ENCODE measurements at places on chromosomes 6 and 20.

GRCh38 chr20:38790200-38791053 is 15.1 kb upstream of the PPP1R16B start:
- H3K27me3 ChIP-seq: no peaks in the 10 kb centered on the region
- H3K4me3 ChIP-seq: no peak overlapping the region
- DNase-seq: no peak

GRCh38 chr20:49581482-49581881 is 13.5 kb upstream of the PTGIS start:
- H3K4me1 ChIP-seq: peaks cover 3% of the 10 kb centered on the region
- no peaks in the 10 kb centered on the region for H3K27me3 ChIP-seq
- no peak overlapping the region for H3K27ac ChIP-seq
- no peak overlapping the region for H3K4me3 ChIP-seq

DNA sequence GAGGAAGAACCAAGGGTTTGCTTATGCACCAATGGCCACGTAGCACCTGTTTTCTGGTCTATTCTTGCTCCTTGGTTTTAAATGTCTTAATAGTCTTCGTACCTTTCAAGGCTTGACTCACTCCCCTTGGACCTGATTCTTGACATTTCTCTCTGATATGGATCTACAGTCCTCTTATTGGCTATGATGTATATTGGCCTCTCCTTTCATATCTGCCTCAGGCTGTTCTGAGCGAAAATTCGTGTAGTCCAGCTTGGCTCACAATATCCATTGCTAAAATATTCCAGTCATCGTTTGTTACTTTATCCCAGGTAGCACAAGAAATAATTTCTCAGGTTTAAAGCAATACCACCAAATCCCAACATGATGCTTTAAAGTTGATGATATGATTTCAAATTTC is 59.6 kb downstream of the MYB start:
- H3K4me3 ChIP-seq: no peak overlapping the region
- H3K27me3 ChIP-seq: no peaks in the 10 kb centered on the region
- DNase-seq: no peak
- no peak overlapping the region for H3K27ac ChIP-seq

GRCh38 chr6:134375220-134375580 is 57.3 kb upstream of the SGK1 start:
- no peak overlapping the region for H3K27ac ChIP-seq
- H3K4me3 ChIP-seq: no peak overlapping the region
- no peak for DNase-seq
- H3K27me3 ChIP-seq: no peaks in the 10 kb centered on the region

GRCh38 chr6:72464791-72465691 is 156.8 kb upstream of the KCNQ5 start:
- no peaks in the 10 kb centered on the region for H3K27me3 ChIP-seq
- no peak overlapping the region for H3K4me3 ChIP-seq
- no peak for DNase-seq
- H3K4me1 ChIP-seq: no peaks in the 10 kb centered on the region

- H3K36me3 ChIP-seq: peaks cover 7% of the 10 kb centered on the region
- no peaks in the 10 kb centered on the region for H3K27me3 ChIP-seq
- no peaks in the 10 kb centered on the region for H3K4me1 ChIP-seq
Measured at GRCh38 chr6:89999945-90000825, 105.9 kb downstream of the GJA10 start.

DNA sequence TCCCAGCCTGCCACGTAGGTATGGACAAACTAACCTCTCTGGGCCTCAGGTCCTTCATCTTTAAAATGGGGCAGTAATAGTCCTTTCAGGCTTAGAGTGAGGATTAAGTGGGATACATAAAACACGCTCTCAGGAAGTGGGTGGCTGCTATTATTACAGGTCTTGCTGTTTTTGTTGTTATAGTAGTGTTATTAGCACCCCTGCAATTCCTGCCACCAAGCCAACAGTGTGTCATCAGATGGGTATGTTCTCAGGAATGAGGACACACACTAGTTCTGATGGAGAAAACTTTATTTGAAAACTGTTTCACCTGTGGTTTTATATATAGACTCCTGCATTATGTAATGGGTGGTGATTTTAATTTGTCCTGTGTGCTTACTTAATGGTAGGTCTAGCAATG is 131.7 kb downstream of the LRRC1 start:
- H3K36me3 ChIP-seq: no peaks in the 10 kb centered on the region
- no peak overlapping the region for H3K27ac ChIP-seq
- DNase-seq: no peak
- no peaks in the 10 kb centered on the region for H3K4me1 ChIP-seq
- H3K4me3 ChIP-seq: no peak overlapping the region
- no peaks in the 10 kb centered on the region for H3K27me3 ChIP-seq

DNA sequence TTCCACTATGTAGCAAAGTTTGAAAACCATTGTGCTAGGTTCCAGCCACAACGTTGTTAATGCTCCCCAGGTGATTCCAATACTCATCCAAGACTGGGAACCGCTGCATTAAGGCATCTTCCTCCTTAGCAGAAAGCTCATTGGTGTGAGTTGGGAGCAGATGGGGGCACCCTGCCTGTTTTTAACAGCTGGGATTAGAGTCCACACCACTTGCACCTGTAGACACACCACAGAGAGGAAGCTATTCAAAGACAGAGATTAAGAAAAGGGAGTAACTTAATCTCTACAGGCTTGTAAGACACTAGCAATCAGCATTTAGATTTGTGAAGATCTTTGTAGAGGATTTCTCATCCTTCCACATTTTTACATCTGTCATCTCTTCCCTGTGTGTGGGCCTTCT is 333.9 kb upstream of the SOX4 start:
- no peak overlapping the region for H3K4me3 ChIP-seq
- H3K36me3 ChIP-seq: no peaks in the 10 kb centered on the region
- no peaks in the 10 kb centered on the region for H3K4me1 ChIP-seq
- DNase-seq: no peak

- no peak for DNase-seq
- H3K4me3 ChIP-seq: no peak overlapping the region
- no peaks in the 10 kb centered on the region for H3K27me3 ChIP-seq
- H3K27ac ChIP-seq: no peak overlapping the region
- H3K36me3 ChIP-seq: no peaks in the 10 kb centered on the region
- H3K4me1 ChIP-seq: no peaks in the 10 kb centered on the region
Measured at GRCh38 chr20:12949429-12949980, 59.3 kb upstream of the SPTLC3 start.

- no peaks in the 10 kb centered on the region for H3K27me3 ChIP-seq
- H3K4me3 ChIP-seq: no peak overlapping the region
- no peak overlapping the region for H3K27ac ChIP-seq
- H3K4me1 ChIP-seq: no peaks in the 10 kb centered on the region
Measured at GRCh38 chr20:51338692-51339440, 203.7 kb downstream of the NFATC2 start.

GRCh38 chr6:118632359-118632758 is 19.0 kb downstream of the CEP85L start:
- no peaks in the 10 kb centered on the region for H3K27me3 ChIP-seq
- peaks cover 16% of the 10 kb centered on the region for H3K36me3 ChIP-seq
- DNase-seq: no peak
- no peaks in the 10 kb centered on the region for H3K4me1 ChIP-seq
- no peak overlapping the region for H3K4me3 ChIP-seq

GRCh38 chr20:49284818-49285217 is 7.0 kb upstream of the ZNFX1 start:
- H3K4me3 ChIP-seq: no peak overlapping the region
- H3K27me3 ChIP-seq: no peaks in the 10 kb centered on the region
- DNase-seq: no peak
- no peak overlapping the region for H3K27ac ChIP-seq
- H3K4me1 ChIP-seq: peaks cover 25% of the 10 kb centered on the region

DNA sequence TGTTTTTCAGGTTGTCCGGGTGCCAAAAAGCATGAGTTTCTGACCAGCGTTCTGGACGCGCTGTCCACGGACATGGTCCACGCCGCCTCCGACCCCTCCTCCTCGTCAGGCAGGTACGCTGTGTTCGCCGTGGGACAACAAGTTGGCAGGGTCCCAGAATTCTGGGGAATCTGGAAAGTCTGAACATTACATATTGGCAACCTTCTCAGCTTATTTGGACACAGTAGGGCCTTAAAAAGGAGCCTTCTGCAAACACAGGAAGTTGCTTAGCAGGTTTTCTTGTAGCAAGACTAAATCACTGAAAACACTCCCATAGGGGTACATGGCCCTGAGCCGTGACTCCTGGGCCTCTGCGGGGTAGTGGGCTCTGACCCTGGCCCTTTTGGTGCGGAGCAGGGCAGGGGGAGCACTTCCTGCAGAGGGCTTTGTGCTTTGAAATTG is 209.7 kb downstream of the SMOC2 start:
- no peaks in the 10 kb centered on the region for H3K27me3 ChIP-seq
- no peaks in the 10 kb centered on the region for H3K4me1 ChIP-seq
- H3K27ac ChIP-seq: no peak overlapping the region
- no peak for DNase-seq

GRCh38 chr6:146587459-146587858 is 11.3 kb upstream of the ADGB start:
- no peaks in the 10 kb centered on the region for H3K36me3 ChIP-seq
- H3K27me3 ChIP-seq: no peaks in the 10 kb centered on the region
- no peak overlapping the region for H3K4me3 ChIP-seq
- H3K27ac ChIP-seq: no peak overlapping the region
- no peak for DNase-seq

GRCh38 chr6:13413466-13413862 is 73.9 kb downstream of the GFOD1 start:
- H3K4me3 ChIP-seq: no peak overlapping the region
- no peak for DNase-seq

DNA sequence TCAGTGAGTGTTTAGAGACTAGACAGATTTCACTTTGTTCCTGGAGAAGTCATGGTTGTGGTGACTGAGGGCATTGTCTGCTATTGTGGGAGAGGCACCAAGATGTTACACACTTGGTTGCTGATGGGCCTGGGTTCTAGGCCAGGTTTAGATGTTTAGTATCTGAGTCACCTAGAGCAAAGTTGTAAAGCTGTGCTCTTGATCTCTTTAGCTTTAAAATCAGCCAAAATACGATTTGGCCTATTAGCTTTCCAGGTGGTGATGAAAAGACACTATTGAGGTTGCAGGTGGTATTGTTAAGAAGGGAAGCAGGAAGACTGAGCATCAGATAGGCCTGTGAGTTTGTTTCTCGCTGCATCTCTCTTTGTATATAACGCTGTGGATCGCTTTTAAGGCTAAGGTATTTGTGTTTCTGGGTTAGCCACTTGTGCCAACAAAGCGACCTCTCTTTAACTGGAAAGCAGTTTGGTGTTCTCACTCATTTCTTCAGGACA is 48.6 kb downstream of the FOXO3 start:
- DNase-seq: no peak
- H3K36me3 ChIP-seq: no peaks in the 10 kb centered on the region
- no peaks in the 10 kb centered on the region for H3K4me1 ChIP-seq
- H3K27me3 ChIP-seq: no peaks in the 10 kb centered on the region
- no peak overlapping the region for H3K27ac ChIP-seq
- H3K4me3 ChIP-seq: no peak overlapping the region

GRCh38 chr6:55560290-55560885 is 18.6 kb downstream of the HMGCLL1 start:
- no peak for DNase-seq
- H3K4me1 ChIP-seq: no peaks in the 10 kb centered on the region
- H3K27me3 ChIP-seq: no peaks in the 10 kb centered on the region
- no peak overlapping the region for H3K4me3 ChIP-seq
- no peaks in the 10 kb centered on the region for H3K36me3 ChIP-seq
- H3K27ac ChIP-seq: no peak overlapping the region

DNA sequence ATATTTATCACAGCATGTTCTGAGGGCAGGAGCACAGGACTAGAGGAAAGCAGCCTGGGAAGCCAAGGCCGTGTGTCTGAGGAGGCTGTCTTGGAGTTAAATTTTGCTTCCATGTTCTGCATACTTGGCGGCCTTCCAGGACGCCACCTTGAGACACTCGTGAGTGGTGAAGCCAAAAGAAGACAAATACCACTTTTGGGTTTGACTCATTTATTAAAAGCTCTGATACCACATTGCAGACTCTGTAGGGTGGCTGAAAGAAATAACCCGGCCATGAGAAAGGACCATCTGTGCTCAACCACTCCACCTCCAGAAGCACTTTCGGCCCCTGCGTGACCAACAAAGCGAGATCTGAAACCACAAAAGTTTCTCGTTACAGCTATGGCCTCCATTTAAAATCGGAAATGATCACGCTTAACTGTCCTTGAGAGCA is 120.0 kb downstream of the TMEM242 start:
- peaks cover 81% of the 10 kb centered on the region for H3K36me3 ChIP-seq
- H3K27me3 ChIP-seq: no peaks in the 10 kb centered on the region
- DNase-seq: no peak
- H3K4me3 ChIP-seq: no peak overlapping the region
- no peaks in the 10 kb centered on the region for H3K4me1 ChIP-seq

- H3K36me3 ChIP-seq: no peaks in the 10 kb centered on the region
- H3K4me3 ChIP-seq: no peak overlapping the region
- H3K27me3 ChIP-seq: no peaks in the 10 kb centered on the region
- no peak for DNase-seq
Measured at GRCh38 chr6:82057846-82058554, 189.5 kb downstream of the IBTK start.

DNA sequence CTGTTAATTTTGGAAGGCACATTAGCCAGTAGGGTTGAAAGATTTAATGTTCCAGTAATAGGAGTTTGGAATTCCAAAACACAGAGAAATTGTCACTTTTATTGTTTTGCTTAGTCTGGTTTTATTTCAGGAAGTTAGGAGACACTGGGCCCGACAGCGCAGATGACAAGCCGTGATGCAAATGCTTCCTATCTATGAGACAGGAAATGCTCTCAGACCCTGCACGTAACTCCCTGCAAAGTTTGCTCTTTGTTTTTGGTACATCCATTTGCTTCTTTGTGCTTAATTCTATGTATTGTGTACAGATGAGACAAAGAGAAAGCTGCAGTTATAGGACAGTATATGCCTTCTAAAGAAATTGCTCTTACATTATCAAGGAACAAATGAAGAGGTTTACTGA is 201.6 kb upstream of the SGK1 start:
- H3K27ac ChIP-seq: peak overlapping the region; percentile 46
- H3K4me3 ChIP-seq: peak overlapping the region; percentile 0
- H3K4me1 ChIP-seq: no peaks in the 10 kb centered on the region
- H3K36me3 ChIP-seq: no peaks in the 10 kb centered on the region
- no peaks in the 10 kb centered on the region for H3K27me3 ChIP-seq

GRCh38 chr6:161274488-161274858 is 612 bp upstream of the AGPAT4 start:
- no peaks in the 10 kb centered on the region for H3K36me3 ChIP-seq
- H3K4me3 ChIP-seq: peak overlapping the region; percentile 46
- peak; percentile 12 for DNase-seq
- H3K27me3 ChIP-seq: no peaks in the 10 kb centered on the region

GRCh38 chr20:36854348-36855240 is 21.3 kb upstream of the TLDC2 start:
- no peaks in the 10 kb centered on the region for H3K36me3 ChIP-seq
- H3K4me3 ChIP-seq: no peak overlapping the region
- no peaks in the 10 kb centered on the region for H3K27me3 ChIP-seq
- no peak overlapping the region for H3K27ac ChIP-seq

DNA sequence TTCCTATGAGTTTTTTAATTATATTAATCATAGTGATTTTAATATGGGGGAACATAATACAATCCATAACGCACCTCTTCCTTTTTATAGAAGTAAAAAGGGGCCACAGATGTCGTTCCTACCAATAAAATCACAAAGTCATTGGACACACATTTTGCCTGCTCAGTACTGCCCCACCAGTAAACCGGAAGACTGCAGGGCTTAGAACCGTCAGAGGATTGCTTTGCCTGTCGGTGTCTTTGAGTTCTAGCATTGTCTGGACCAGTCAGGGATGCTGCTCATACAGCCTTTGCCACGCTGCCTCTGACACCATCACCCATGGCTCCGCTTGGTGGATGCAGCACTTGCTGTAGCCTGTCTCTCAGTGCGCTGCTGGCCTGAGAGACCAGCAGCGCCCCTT is 853.6 kb downstream of the C6orf118 start:
- DNase-seq: no peak
- no peaks in the 10 kb centered on the region for H3K4me1 ChIP-seq
- no peak overlapping the region for H3K4me3 ChIP-seq
- no peaks in the 10 kb centered on the region for H3K27me3 ChIP-seq
- H3K36me3 ChIP-seq: no peaks in the 10 kb centered on the region

Data from naive thymus-derived CD4-positive, alpha-beta T cell (primary cell).